Anterior cingulate cortex (tissue), 58 donors: ENCODE measurements at places on chromosomes 11 and 22.

DNA sequence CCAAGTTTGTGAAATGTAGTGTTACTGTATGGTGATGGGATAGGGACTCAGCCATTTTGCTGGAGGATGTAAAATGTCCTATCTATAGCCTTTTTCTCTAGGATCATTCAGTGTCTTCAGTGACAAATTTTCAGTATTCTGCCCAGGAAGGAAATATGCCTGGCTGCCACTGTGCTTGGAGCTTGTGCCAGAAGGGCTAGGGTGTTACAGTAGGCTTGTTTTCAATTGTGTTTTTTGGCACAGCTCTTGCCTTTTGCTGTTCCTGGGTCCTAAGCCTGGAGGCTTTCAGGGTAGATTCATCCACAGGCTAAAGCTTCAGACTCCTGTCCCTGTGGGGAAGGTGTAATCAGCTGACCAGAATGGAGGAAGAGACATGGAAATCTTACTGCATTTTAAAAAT lies 22.0 kb upstream of the PHOX2A start:
- DNase-seq = no peak

- DNase-seq = no peak
Observed at GRCh38 chr11:46047520-46047919, 73.7 kb downstream of the PHF21A start.

DNA sequence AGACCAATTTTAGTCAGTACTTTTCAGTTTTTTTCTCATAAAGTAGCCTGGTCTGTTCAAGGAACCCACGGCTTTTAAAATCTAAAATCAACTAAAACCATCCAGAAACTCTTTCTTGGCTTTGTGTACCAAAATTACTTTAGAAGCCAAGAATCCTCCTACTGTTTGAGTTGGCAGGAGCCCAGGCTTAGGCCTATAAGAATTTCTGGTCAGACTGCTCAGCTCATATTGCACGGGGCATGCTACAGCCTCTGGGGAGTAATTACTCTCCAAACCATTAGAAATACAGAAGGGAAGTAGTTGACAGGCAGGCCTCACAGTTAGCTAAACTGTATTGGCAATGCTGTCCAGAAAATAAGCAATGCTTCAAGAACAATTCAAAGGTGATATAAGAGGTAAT lies 1862.9 kb upstream of the RAG2 start:
- no peak for DNase-seq

- no peak for DNase-seq
Observed at GRCh38 chr11:122637541-122637940, 18.0 kb upstream of the UBASH3B start.

GRCh38 chr11:33691066-33691864 lies 9.4 kb downstream of the C11orf91 start:
- DNase-seq = no peak

- no peak for DNase-seq
Observed at GRCh38 chr11:129067454-129067853, 124.7 kb downstream of the ARHGAP32 start.

- no peak for DNase-seq
Observed at GRCh38 chr22:49786976-49787706, 40.5 kb downstream of the BRD1 start.

DNA sequence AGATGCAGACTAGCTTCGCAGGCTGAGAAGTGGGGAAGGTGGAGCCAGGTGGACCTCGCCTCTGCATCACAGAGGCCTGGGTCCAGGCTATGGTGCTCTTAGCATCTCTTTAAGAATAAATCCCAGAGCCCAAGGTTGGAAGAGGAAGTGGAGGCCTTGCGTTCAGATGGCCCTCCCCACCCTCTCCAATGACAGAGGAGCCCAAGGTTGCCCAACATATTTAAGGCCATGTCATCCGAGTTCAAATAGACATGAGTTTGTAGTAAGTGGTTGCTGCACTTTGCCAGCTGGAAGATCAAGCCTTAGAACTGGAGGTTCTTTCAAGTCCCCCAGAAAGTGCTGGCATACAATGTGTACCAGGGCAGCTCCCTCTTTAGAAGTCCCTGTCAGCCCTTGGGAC lies 47.1 kb upstream of the HORMAD2 start:
- DNase-seq = no peak

- DNase-seq = no peak
Observed at GRCh38 chr22:47768027-47768426, 1005.6 kb downstream of the TBC1D22A start.

DNA sequence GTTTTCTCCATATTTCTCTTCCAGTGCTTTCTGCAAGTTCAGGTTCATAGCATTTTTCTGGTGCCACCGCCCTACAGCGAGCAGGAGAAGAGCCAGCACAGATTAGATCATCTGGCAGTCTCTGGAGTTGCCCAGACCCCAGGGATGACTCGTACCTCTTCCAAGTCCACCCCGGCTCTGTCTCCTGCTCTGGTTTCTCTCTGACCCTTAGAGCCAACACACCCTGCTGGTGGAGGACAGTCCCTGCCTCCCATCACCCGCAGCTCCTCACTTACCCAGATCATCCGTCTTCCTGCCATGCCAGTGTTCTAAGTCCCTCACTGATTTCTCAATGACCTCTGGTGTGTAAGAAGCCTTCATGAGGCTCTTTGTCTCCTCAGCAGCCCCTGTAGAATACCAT lies 28.0 kb downstream of the TST start:
- DNase-seq = no peak

- no peak for DNase-seq
Observed at GRCh38 chr11:79019975-79020374, 420.9 kb downstream of the TENM4 start.

- DNase-seq = no peak
Observed at GRCh38 chr11:58067685-58068084, 36.9 kb downstream of the OR6Q1 start.

DNA sequence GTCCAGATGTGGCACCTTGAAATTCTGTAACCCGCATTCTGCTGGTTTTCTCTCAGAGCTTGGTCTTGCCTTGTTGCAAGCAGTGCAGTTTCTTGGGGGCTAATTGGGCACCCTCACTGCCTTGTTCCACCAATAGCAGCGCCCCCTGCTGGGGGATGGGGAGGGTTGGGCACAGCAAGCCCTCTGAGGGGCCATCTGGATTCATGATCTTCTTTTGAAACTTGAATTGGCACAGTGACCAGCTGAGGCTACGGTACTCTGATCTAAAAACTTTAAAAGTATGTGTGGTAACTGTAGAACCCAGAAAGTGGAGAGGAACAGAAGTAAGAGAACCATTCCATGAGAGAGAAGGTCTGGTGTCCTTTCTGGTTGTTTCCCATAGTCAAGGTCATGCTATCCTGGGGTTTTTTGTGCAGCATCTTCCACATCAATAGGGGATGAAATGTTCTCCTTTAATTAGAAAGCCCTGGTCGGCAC lies 64.2 kb downstream of the MED15 start:
- no peak for DNase-seq

GRCh38 chr11:111668980-111669379 lies 66.7 kb downstream of the SIK2 start:
- no peak for DNase-seq

GRCh38 chr11:63915961-63916836 lies 765 bp downstream of the RCOR2 start:
- peak; percentile 57 for DNase-seq

- no peak for DNase-seq
Observed at GRCh38 chr11:119445850-119446249, 22.9 kb upstream of the THY1 start.

DNA sequence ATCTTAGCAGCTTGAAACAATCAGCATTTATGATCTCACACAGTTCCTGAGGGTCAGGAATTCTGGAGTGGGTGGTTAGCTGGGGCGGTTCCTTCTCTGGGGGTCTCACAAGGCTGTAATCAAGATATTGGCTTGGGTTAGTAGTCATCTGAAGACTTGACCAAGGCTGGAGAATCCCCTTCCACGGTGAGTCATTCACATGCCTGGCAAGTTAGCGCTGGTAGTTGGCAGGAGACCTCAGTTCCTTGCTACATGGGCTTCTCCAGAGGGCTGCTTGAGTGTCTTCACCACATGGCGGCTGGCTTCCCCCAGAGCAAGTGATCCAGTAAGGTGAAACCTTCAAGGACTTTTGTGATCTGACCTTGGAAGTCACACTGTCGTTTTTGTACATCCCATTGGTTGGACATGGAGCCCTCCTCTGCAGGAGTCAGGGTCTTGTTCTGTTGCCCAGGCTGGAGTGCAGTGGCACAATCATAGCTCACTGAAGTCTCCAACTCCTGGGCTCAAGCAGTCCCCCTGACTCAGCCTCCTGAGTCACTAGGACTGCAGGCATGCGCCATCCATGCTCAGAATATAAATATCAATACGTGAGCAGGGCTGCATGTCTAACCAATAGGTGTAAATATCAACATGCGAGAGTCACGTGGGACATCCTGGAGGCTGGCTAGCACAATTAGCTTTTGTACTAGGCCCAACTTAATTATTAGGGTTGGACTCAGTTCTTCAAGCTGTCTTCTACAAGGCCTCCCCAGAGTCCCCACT lies 7.2 kb upstream of the NIPSNAP1 start:
- DNase-seq = no peak

- no peak for DNase-seq
Observed at GRCh38 chr11:120739780-120740179, 228.2 kb downstream of the GRIK4 start.

DNA sequence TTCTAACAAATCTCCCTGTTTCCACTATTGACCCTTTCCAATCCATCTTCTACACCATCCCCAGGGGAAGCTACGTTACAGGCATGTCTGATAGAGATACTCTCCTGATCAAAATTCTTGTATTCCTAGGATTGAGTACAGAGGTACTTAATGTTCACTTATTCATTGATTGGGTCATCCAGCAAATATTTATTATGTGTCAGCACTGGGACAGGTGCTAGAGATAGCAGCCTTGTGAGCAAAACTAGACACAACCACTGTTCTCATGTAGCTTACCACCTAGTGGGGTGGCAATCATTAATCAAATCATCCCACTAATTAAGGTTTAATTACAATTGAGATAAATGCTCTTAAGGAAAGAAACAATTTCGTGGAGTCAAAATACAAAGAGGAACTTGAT lies 9.4 kb upstream of the RTCB start:
- no peak for DNase-seq

- DNase-seq = no peak
Observed at GRCh38 chr11:124751741-124752470, at the start of gene VSIG2. Gene VSIG2, minus strand, starts transcription at chr11:124752255. Its CDS starts 118 bp downstream, at chr11:124752137.

DNA sequence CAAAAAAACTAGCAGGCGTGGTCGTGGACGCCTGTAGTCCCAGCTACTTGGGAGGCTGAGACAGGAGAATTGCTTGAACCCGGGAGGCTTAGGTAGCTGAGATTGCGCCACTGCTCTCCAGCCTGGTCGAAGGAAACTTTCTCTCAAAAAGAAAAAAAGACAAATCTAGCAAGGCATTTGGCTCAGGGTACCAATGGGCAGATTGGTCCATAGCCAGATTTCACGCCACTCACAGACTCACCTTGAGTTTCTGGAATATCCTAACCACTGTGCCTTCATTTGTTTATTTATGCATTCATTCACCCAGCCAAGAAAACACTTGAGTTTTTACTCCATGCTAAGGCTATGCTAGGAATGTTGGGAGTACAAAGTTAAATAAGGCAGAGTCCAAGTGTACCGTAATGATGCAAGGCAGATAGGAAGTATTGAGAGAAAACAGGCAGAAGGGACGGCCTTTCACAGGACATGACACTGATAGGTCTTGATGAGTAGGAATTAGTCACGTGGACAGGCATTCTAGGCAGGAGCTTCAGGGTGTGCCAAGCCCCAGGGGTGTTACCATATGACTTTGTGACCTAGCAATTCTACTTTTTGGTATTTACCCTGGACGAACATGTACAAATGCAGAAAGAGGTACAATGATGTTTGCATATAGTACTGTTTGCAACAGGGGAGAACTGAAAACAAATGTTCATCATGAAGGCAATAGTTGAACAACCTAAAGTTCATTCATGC lies 3.0 kb upstream of the PACSIN3 start:
- DNase-seq = no peak

GRCh38 chr22:42243802-42244060 lies 26.7 kb downstream of the TCF20 start:
- no peak for DNase-seq

DNA sequence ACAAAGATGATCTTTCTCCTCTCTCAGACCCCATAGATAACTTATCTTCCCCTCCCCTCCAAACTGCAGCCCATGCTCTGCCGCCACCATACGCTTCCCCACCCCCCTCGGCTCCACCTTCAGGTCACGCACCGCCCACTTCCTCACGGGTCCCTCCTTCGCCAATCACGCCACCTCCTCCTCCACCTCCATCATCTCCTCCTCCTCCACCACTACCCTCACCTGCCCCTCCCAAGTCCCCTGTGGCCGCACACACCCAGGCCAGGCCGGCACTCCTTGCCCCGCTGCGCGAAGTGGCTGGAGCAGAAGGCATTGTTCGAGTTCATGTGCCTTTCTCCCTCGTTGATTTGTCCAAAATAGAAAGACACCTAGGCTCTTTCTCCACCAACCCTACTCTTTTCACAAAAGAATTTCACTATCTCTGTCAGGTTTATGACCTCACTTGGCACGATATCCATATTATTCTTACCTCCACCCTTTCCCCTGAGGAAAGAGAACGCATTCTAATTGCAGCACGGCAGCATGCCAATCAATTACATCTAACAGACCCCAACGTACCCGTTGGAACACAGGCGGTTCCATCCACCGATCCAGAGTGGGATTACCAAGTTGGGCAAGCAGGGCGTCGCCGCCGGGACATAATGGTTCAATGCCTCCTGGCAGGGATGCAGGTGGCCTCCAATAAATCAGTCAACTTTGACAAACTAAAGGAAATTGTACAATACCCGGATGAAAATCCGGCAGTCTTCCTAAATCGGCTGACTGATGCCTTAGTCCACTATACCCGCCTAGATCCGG lies 12.3 kb upstream of the OR56A3 start:
- DNase-seq = no peak

GRCh38 chr11:10405865-10406592 lies 49.0 kb upstream of the AMPD3 start:
- peak; percentile 73 for DNase-seq
